ENCODE measurements at places on chromosomes 5 and 9.

DNA sequence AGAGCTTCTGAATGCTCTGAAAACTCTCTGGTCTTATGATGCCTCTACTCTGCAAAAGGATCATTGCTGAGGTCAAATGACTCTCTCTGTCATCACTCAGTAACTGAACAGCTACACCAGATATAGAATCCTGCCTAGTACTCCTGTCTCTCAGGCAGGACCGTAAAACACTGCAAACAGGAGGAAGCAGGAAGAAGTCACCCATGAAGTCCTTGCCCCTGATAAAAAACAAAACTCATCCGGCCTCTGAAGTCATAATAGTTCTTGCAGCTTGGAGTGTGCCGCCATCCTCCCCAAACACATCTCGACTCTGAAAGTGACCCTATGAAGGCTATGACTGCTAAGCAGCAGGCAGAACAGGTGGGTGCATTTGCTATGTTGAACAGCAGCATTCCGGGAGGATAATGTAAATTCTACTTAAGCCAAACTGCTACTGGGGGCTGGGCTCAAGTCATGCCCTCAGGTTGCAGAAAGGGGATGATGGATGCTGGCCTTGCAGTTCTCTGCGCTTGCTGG is 81.9 kb upstream of the FAM169A start:
- H3K27me3 ChIP-seq, result no peaks in the 10 kb centered on the region
- peaks cover 17% of the 10 kb centered on the region for H3K4me1 ChIP-seq
- H3K27ac ChIP-seq, result no peak overlapping the region
- DNase-seq, result no peak
- H3K36me3 ChIP-seq, result no peaks in the 10 kb centered on the region

DNA sequence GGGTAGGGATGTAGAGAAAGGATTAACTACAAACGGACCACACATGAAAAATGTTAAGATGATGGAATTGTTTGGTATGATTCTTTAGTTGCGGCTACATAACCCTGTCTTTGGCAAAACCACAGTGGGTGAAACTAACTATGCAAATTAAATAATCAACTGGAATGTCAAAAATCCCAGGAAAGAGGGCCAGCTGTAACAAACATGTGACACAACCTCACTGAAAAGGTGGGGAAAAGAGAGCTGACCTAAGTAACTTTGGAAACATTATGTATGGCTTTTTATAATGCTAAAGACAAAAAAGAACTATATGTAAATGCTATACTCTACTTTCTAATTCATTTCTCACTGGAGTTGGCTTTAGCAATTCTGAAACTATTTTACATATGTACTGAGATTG is 252.0 kb downstream of the MRPS30 start:
- no peaks in the 10 kb centered on the region for H3K36me3 ChIP-seq
- H3K4me3 ChIP-seq, result no peak overlapping the region
- no peaks in the 10 kb centered on the region for H3K27me3 ChIP-seq
- DNase-seq, result no peak

DNA sequence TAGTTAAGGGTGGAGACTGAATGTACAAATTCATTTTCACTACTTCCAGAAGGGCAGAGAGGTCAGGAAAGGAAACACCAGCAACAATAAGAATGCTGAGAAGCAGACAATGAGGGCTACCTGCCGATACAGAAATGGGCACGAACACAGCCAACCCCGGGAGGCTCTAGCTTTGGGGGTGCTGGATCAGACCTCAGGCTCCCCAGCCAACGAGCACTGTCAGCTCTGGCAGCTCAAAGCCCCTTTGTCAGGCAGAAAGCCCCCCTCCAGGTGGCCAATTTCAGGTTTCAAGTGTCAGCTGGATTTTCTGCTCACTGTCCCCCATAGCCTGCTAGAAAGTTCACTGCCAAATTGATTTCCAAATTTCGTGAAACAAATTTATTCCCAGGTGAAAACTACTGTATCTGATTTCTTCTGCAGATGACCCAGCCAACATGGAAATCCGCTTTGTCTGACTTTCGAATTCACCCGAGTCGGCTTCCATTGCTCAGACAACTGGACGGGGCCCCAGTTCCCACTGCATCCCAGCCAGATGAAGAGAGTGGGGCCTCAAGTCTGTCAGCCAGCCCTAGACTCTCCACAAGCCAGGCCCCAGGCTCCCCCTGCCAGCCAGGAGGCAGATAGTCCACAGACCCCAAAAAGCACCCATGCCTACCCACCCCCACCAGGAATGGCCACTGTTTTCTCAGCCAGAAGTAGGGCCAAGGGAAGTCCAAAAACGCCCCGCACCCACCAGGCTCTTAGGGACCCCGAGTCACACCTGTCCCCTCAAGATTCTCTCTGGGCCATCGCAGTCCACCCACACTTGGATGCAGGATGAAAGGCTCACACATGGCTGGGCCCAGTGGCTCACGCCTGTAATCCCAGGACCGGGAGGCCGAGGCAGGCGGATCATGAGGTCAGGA is 96.5 kb upstream of the PHYKPL start:
- no peak overlapping the region for H3K27ac ChIP-seq
- no peaks in the 10 kb centered on the region for H3K4me1 ChIP-seq
- H3K27me3 ChIP-seq, result peaks cover 36% of the 10 kb centered on the region

DNA sequence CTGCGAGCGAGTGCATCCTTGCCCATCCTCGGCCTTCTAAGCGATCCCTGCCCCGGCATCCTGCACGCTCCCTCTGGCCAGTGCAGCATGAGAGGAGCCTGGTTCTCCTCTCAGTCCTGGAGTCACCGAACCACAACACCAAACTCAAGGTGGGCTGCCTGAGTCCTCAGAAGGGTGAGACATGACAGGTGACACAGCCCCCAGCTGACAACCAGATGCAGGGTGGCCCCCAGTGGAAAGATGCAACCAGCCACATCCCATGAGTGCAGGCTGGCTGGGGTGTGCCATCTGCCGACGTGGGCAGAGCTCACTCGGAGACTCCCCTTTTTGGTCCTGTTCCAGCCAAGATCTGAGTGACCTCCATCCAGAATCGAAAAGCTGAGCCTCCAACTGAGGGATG is 58.4 kb downstream of the COL23A1 start:
- H3K27ac ChIP-seq, result no peak overlapping the region
- no peaks in the 10 kb centered on the region for H3K36me3 ChIP-seq
- no peaks in the 10 kb centered on the region for H3K4me1 ChIP-seq

- no peak overlapping the region for H3K4me3 ChIP-seq
- no peaks in the 10 kb centered on the region for H3K36me3 ChIP-seq
- no peak for DNase-seq
- no peaks in the 10 kb centered on the region for H3K27me3 ChIP-seq
- H3K27ac ChIP-seq, result no peak overlapping the region
Measured at GRCh38 chr5:22521521-22521920, 331.6 kb downstream of the CDH12 start.

All from central memory CD8-positive, alpha-beta T cell (primary cell).